T-helper 2 cell treated with Interferon-gamma antibody and Interleukin-4, amounts not matched to agents 100 ng/mL and 5 ng/mL, for 36 hours (primary cell): ENCODE measurements at places on chromosomes 1 and 21. TPM values are rescaled to one million over a fixed set of nuclear protein-coding genes. Genes with fewer than 3 reads are reported as not detected.

The CFAP126 gene
- not detected in 2 replicates for total RNA-seq

The RSPH1 gene
- total RNA-seq = not detected in 2 replicates

The RAVER2 gene
- total RNA-seq = 0.52 and 0.70 TPM in 2 replicates

The CNKSR1 gene
- 5.9 and 7.2 TPM in 2 replicates for total RNA-seq

The FBXO2 gene
- total RNA-seq = 0.41 and 0.59 TPM in 2 replicates

The FCAMR gene
- total RNA-seq = 0.07 TPM in 2 replicates

The ATPAF1 gene
- total RNA-seq = 50.7 and 52.0 TPM in 2 replicates

The CLDN8 gene
- total RNA-seq = not detected in 2 replicates

The CLEC20A gene
- total RNA-seq = not detected in 2 replicates

The RASSF5 gene
- 190 and 199 TPM in 2 replicates for total RNA-seq

The VHLL gene
- 0.30 and 0.34 TPM in 2 replicates for total RNA-seq

The WLS gene
- not detected in 2 replicates for total RNA-seq
